ENCODE measurements at places on chromosomes 4 and X.

- DNase-seq, result no peak
Observed at GRCh38 chrX:129654652-129655546, at the start of gene APLN. APLN (minus strand) TSS chrX:129654956; CDS start chrX:129654630, 326 bp downstream.

DNA sequence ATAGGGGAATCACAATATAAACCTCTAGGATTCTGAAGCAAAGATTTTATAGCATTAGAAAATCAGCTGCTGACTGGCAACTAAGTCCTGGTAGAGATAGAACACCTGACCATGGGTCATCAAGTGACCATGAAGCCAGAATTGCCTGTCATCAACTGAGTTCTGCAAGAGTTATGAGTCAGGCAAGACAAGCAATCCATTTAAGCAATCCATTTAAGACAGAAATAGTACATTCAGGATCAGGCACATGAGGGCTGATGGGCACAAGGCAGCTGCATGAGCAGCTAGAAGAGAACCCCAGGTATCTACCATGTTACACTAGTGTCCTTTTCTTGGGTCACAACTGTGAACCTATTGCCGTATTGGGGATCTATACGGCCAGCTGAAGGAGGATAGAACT, 98.9 kb downstream of the SPRY1 start:
- DNase-seq, result no peak

GRCh38 chrX:95058815-95059214, 1384.8 kb downstream of the FAM133A start:
- DNase-seq, result no peak

DNA sequence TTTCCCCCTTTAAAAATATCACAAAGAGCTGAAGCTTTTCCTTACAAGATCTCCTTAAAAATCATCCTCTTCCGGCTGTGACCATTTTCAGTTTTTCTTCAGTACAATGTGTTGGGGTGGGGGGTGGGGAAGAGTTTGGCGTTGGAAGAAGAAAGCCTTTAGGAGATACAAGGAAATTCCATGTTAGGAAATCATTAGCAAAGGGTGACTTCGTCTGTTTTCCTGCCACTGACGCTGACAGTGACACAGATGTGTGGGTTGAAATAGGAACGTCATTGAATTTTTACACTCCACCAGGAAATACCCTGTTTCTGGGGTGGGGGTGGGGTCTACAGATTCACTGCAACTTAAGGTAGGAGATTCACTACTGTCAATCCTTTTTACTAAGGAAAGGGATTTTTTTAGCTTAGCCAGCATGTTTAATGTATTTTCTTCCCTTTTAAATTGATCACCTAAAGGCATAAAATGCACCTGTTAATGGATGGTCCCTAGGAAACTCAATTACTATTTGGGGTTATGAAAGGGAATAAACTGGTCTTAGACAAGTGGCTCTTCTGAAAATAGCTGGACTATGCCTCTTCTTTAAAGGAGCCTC, 3.9 kb downstream of the MAMLD1 start:
- DNase-seq, result no peak

- DNase-seq, result no peak
Observed at GRCh38 chr4:6189511-6189910, 10.8 kb downstream of the JAKMIP1 start.

DNA sequence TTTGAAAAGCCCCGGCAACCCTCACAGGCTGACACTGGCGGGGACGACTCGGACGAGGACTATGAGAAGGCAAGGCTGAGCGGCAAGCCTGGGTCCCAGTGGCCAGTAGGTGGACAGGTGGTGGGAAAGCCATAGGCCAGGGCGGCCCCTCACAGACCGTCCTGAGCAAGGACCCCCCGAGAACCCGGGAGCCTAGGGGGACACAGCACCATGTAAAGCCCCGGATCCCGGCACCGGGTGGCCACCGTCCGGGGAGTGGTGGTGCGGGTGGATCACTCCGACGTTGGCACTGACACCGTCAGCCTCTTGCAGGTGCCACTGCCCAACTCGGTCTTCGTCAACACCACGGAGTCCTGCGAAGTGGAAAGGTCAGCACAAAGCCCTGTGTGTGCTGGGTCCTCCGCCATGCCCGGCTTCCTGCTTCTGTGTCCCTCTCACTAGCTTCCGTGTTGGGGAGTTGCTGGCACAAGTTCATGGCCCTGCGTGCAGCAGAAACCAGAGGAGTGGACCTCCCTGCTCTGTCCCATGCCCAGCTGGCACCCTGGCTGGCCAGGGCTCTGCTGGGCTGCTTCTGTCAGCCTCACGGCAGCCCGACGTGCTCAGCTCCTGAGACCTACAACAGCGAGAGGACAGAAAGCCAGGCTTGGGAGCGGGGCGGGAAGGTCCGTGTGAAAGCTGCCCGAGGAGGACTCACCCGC, 11.9 kb upstream of the ADD1 start:
- DNase-seq, result no peak

DNA sequence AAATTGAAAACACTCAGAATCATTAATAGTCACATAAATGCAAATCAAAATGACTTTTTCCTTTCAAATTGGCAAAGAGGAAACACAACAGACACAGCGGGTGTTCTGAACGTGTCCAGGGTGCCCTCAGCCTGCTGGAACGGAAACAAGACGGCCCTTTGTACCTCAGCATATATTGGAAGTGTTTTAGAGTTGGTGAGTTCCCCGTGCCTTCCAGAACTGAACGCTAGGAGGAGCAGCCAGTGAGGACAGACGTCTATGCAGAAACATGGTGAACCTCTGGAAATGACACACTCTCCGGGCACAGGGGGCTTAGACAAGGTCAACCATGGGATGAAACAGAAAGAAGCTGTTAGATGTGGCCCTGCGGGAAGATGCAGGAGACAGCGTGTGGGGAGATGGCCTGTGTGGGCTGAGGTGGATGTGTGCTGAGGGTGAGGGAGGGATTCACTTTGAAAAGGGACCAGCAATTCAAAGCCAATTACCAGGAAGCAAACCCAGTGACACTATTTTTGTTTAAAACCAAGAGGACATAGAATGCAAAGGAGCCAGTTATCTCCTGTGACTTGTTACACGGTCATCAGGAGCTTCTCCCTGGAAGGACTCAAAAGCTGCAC, 40.4 kb downstream of the RNF212 start:
- peak; percentile 34 for DNase-seq

DNA sequence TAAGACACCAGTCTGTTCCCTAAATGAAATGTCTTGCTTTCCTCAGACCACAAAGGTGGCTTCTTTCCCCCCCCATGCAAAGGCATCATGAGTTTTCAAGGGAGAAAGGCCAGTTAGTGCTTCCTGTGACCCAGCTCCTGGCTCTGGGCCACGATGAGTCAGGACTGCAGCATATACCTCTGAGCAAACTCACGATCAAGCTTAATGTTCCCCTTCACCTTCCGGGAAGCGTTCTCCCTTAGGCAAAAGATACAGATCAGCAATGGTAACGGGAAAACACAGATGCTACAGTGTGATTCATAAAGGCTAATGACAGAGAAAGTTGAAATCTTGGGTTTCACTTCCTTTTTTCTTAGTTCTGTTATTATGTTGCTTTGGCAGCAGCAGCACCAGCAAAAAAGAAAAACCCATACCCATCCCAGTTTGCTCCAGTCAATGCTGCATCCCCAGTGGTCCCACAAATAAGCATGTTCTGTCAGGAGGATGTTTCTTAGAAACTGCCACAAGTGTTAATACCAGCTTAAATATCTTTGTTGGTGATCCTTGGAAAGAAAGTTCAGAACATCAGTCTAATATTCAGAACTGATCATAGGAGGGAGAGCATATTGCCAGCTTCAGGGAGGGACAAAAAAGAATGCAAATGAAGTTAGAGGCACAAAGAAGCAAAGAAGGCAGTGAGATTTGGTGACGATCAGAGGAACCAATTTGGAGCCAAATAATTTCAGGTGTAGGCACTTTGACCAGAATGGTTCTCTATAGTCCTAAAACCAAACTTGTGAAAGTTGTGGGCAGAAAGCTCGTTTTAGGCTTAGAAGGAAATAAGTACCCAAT, 41.2 kb downstream of the LONRF3 start:
- no peak for DNase-seq
